Pancreas (tissue), 10 donors: ENCODE measurements at places on chromosomes 12 and 14. TPM values are rescaled to one million over a fixed set of nuclear protein-coding genes. Genes with fewer than 3 reads are reported as not detected.

SPATS2 gene
- total RNA-seq, result 8.0 TPM

GPRC5A gene
- 2.1 TPM for total RNA-seq

POTEG gene
- total RNA-seq, result not detected

HNRNPC gene
- total RNA-seq, result 166 TPM

CD27 gene
- 0.21 TPM for total RNA-seq

LRIG3 gene
- 36.3 TPM for total RNA-seq

ESPL1 gene
- 0.63 TPM for total RNA-seq

P2RX2 gene
- total RNA-seq, result 0.37 TPM

ADAM21 gene
- total RNA-seq, result 0.09 TPM

SLCO1B1 gene
- not detected for total RNA-seq

TAS2R19 gene
- total RNA-seq, result 1.6 TPM

OTOGL gene
- 0.24 TPM for total RNA-seq

LPAR5 gene
- total RNA-seq, result 2.4 TPM

BHLHE41 gene
- total RNA-seq, result 9.4 TPM

TAS2R8 gene
- not detected for total RNA-seq

TEX22 gene
- 1.7 TPM for total RNA-seq

ACSM4 gene
- not detected for total RNA-seq

IFNG-AS1 gene
- total RNA-seq, result 0.22 TPM

OR11G2 gene
- total RNA-seq, result not detected

PRPF40B gene
- total RNA-seq, result 11.4 TPM

RPAP3 gene
- total RNA-seq, result 12.1 TPM

RBP5 gene
- 2.0 TPM for total RNA-seq

SVOP gene
- total RNA-seq, result 0.32 TPM

DCN gene
- 192 TPM for total RNA-seq

SLC7A7 gene
- total RNA-seq, result 3.4 TPM

KLRC2 gene
- total RNA-seq, result 0.34 TPM

ITGB7 gene
- 1.5 TPM for total RNA-seq

A2M gene
- 275 TPM for total RNA-seq

MYF6 gene
- not detected for total RNA-seq

HSPB8 gene
- 7.6 TPM for total RNA-seq
